Smooth muscle cell of the brain vasculature (primary cell): ENCODE measurements at places on chromosomes 4 and X.

DNA sequence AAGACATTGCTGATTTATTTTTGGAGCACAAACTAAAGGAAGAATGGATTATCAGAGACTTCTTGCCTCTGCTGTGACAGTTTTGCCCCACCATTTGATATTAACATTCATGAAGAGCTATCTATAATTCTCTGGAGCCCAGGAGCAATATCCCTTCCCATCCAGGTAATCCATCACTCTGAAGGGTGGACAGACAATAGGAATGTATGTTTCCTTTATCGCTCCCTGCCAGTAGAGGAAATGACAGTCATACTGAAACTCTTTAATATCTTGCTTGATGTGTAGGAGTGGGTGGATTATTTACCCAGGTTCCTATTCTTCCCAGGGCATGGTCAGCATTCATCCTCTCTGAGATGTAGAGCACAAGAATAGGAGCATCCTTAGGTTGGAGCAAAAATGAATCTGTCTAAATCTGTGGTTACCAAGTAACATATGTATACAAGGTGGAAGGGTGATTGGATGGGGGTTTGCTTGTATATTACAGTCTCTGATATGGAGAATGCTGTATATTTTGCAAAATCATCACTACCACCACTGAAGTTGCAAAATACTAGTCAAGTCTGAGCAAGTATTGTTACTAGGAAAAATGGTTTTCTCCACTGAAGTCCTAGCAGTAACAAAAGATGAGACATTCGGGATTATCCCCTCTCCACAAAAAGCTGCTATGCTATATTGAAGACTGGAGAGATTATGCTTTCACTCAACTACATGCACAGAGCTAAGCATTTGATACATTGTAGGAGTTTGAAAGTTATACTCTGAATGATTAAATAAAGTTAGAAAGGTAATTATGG is 151.6 kb downstream of the CBLL2 start:
- no peak for DNase-seq

DNA sequence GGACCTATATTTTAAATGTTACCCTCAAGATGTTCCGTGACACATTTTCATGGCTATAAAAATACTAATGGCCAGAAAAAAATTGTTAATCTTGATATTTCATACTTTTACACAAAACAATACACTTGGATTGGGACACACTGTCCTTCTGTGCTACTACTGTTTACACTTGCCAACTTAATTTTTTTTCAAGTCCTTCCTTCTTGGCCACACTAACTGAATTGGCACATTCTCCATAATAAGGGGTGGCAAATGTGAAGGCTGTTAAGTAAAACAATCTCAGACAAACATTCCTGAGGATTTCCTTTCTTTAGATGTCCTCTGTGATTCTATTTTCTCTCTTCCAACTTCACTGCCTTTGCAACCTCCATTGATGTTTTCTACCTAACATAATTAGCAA is 225.8 kb downstream of the IQCM start:
- no peak for DNase-seq

DNA sequence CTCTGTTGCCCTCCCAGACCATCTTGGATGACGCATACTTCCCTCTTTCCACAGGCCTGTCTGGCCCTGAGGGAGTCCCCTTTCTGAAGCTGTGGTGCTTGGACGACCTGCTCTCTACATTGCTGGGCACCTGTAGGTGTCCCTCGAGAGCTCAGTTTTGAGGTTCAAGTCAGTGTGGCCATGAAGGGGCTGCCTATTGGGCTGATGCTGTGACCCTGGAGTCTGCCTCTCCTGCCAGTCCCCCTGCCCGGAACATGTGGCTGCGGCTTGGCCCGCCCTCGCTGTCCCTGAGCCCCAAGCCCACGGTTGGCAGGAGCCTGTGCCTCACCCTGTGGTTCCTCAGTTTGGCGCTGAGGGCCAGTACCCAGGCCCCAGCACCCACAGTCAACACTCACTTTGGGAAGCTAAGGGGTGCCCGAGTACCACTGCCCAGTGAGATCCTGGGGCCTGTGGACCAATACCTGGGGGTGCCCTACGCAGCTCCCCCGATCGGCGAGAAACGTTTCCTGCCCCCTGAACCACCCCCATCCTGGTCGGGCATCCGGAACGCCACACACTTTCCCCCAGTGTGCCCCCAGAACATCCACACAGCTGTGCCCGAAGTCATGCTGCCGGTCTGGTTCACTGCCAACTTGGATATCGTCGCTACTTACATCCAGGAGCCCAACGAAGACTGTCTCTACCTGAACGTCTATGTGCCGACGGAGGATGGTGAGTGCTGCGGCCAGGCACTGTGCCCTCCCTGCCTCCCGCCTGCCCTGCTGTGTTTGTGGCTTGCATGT is 3.0 kb downstream of the NLGN3 start:
- no peak for DNase-seq

GRCh38 chrX:13101441-13102139 is 57.2 kb upstream of the FAM9C start:
- DNase-seq = no peak

DNA sequence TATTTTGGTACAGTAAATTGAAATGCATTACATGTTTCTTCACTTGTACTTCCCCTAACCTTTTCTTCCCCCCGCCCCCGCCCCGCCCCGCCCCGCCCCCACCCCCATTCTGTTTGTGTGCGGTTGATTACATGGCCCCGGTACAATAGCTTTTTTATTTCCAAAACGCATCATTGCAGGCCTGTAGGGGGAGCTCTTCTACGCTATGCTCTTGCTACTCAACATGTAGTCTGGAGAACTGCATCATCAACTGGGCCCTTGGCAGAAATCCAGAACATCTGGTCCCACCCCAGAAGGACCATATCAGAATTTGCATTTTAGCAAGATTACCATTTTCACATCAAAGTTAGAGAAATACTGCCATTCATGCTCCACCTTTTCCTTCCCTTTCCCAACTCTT is 333.3 kb upstream of the DDX53 start:
- no peak for DNase-seq

DNA sequence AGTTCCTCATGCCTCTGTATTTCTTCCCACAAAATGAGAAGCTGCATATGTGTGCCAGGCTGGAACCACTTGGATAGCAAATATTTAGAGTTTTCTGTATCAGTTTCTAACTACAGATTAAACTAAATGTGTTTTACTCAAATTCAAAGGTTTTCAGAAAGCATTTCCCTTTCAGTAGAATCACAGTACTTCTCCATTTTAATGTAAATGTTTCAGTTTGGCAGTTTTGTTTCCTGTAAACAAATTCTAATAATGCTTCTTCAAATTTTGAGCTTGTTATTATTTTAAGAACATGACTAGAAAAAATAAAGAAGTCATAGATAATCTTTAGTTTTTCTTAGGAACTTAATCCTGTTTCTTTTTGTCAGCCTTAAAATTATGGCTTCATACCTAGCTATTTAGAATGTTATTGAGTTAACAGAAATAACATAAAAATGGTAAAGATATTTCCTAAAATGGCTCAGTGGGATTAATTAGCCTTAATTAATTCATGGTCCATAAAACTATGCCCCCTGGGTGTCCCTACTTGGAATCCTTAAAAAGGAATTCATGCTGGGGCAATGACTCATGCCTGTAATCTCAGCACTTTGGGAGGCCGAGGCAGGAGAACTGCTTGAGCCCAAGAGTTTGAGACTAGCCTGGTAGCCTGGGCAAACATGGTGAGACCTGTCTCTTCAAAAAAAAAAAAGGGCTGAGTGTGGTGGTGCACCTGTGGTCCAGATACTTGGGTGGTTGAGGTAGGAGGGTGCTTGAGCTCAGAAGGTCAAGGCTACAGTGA is 83.8 kb upstream of the GPR34 start:
- DNase-seq = no peak

- no peak for DNase-seq
Measured at GRCh38 chr4:153371701-153372234, 27.3 kb downstream of the MND1 start.

GRCh38 chr4:78781924-78782323 is 5.8 kb downstream of the BMP2K start:
- no peak for DNase-seq

DNA sequence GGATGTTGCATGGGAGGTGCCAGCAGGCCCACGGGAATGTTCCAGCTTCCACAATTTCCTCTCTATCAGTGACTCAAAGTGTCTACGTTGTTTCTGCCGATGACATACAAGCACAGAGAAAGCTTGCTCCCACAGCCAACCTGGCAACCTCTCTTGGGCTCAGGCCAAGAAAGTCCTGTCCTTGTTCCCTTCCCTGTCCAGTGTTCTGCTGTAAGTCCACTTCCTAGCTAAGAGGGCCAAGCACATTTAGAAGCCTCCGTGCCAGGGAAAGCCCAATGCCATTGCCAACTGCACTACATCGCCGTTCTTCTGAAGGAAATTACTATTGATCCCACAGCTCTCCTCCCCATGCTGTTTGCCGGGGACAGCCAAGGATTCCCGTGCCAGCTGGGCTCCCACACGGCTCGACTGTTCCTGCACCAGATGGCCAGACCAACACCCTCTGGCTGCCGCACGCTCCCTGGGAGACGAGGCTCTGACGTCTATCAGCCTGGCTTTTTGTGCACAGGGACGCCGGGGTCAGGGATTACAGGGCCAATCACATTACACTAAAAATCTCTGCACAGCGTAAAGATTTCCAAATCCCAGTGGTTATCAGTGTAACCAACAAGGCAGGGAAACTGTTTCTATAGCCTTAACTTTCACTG is 284.0 kb downstream of the BCOR start:
- no peak for DNase-seq

DNA sequence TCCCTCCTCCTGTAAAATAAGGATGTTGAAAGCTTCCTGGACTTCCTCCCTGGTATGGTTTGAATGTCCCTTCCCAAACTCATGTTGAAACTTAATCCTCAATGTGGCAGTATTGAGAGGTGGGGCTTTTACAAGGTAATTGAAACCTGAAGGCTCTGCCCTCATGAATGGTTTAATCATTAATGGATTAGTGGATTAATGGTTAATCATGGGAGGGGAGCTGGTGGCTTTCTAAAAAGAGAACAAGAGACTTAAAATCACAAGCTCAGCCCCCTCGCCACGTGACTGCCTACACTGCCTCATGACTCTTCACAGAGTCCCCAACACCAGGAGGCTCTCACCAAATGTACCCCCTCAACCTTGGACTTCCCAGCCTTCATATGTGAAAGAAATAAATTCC is 124.6 kb upstream of the ANXA3 start:
- no peak for DNase-seq

- no peak for DNase-seq
Measured at GRCh38 chrX:124736553-124737270, 390.3 kb downstream of the SH2D1A start.

DNA sequence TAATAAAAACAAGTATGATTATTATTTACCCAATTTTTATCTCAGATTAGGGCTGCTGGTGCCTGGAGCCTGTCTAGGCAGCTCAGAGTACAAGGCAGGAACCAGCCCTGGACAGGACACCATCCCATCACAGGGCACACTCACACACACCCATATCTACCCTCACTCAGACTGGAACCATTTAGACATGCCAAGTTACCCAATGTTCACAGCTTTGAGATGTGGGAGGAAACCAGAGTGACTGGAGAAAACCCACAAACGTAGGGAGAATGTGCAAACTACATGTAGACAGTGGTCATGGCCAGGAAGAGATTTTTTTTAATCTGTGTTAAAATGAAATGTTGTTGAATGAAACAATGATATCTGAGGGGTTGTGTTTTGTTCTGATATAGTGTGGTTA is 35.7 kb upstream of the ADGRA3 start:
- no peak for DNase-seq

DNA sequence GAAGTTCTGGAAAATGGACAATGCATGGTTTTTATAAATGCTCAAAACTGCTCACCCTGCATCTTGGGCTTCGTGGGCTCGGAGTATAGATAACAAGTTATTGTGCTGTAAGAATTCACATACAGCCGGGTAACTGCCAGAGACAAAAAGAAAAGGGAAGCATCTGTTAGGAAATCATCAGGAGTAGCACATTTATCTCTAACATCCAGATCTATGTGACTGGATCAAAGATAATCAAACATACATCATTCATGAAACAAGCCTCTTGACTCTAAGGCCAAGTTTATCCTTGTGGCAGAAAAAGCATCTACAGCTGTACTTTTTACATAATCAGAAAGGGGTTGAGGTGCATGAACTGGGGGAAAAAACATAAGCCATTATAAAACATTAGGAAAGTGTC is 264.2 kb downstream of the PPP3CA start:
- no peak for DNase-seq

DNA sequence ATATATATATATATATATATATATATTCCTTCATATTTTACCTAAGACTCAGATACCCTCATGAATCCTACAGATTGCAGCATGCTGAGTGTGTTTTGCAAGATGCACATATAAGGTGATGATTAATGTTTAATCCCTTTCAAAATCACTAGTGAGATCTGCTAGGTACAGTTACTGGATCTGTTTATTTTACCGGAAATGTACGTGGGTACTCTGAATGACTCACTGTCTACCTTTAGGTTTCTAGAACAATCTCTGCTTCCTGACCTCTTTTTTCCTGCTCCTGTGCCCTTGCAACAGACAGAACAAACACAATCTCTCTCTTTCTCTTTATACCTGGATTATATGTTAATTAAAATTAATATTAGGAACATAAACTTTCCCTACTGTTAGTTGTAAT is 379.6 kb downstream of the FAM133A start:
- DNase-seq = no peak

DNA sequence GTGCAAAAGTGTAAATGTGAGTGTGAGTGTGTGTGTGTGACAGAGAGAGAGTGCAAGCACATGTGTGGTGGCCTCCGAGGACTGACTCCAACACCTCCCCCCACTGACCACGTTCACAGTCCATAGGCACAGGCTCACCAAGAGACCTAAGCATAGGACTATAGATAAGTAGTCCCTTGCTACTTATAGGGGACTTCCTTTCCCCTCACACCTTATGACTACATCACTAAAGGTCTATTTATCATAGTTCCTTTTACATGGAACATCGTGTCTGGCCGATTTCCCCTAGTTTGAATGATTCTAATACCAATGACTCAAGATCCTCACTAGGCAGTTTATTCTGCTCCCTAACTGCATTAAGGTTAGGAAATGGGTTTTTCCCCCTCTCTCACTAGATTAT is 17.8 kb downstream of the FRMPD3 start:
- no peak for DNase-seq

DNA sequence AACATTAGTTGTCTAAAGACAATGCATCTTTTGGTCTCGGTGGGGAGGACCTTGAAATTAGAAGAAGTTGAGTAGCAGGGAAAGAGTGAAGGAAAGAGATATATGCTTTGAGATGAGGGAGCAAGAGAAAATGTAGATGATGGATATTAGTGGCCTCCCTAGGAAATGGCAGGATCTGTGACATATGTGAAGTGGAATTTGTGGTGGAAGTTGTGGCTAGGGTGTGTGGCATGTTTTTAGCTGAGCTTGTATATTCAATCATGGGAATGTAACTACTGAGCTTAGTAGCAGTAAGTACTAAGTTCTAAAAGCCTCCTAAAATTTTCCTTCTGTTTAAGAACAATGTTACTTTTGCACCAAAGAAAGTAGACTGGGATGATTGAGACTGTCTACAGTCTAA is 382.8 kb upstream of the CTSO start:
- no peak for DNase-seq

- DNase-seq = no peak
Measured at GRCh38 chrX:75748431-75748830, 36.6 kb downstream of the MAGEE2 start.
